Epithelial cell of proximal tubule (primary cell): ENCODE measurements at places on chromosomes 1 and 21. TPM values are rescaled to one million over a fixed set of nuclear protein-coding genes. Genes with fewer than 3 reads are reported as not detected.

The NBPF4 gene
- not detected in 2 replicates for total RNA-seq

The OR2T10 gene
- not detected in 2 replicates for total RNA-seq

The ST6GALNAC3 gene
- total RNA-seq: 0.75 and 1.8 TPM in 2 replicates

The SLAMF7 gene
- total RNA-seq: 0.06 TPM in 1 of 2 replicates, not detected in the other

The NGF gene
- total RNA-seq: 2.0 and 2.7 TPM in 2 replicates

The TRIM67 gene
- total RNA-seq: not detected in 2 replicates

- no peak for DNase-seq
Observed at GRCh38 chr1:100323419-100324106, 28.7 kb upstream of the CDC14A start.

DNA sequence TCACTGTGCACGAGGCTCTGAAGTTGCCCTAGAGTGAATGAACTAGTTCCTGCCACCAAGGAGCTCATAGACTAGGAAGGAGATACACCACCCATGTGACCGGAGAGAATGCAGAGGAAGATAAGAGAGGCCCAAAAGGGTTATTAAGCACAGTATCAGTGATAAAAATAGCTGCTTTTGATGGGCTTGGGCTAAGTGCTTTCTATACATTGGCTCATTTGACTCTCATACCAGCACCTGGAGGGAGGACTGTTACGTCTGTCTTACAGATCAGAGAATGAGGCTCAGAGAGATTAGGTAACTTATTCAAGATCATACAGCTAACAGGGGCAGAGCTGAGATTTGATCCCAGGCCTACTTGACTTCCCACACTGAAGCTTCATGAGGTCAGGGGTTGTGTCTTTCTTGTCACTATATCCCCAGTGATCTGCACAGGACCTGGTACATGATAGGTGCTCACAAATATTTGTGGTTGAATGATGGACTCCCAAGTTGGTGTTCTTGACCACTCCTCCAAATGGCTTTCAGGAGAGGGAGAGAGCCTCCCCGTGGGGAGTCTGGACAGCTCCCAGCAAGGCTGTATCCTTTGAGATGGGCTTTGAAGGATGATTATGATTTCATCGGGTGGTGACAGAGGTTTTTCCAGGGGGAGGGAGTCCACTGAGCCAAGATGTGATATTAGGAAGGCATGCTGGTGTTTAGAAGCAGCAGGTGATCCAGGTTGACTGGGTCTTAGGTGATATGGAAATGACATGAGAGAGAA lies 14.4 kb downstream of the PPFIA4 start:
- no peak for DNase-seq

GRCh38 chr1:150256554-150257341 lies 826 bp upstream of the CA14 start:
- DNase-seq: no peak

DNA sequence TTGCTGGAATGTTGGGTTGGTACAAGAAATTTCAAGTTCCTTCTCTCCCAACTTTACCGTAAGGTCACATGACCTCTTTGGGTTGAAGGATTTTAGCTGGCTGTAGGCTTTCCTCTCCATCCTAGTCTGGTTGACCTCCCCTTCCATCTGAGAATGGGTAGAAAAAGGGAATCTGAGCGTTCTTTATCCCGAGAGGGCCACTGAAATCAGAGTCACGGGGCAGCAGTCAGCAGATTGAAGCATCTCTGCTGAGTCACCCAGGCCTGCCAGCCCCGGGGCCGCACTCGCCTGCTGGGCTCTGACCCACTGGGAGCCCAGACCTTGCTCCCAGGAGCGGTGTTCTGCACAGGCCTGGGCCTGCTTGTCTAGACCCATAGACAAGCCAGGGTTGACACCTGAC lies 31.0 kb downstream of the TMCC2 start:
- DNase-seq: no peak

DNA sequence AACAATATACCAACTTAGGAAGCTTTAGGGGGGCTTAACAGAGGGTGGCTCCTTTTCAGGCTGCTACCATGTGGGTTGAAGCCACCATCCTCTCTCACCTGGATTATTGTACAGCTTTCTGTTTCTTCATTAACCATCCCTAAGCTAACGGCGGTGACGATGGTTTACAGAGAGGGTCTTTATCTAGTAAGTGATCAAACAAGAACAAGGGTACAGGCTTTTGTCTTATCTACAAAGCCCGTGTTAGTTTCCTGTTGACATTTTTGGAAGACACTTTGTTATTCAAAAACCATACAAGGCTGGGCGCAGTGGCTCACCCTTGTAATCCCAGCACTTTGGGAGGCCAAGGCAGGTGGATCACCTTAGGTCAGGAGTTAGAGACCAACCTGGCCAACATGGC lies 20.4 kb downstream of the SLC25A33 start:
- no peak for DNase-seq

DNA sequence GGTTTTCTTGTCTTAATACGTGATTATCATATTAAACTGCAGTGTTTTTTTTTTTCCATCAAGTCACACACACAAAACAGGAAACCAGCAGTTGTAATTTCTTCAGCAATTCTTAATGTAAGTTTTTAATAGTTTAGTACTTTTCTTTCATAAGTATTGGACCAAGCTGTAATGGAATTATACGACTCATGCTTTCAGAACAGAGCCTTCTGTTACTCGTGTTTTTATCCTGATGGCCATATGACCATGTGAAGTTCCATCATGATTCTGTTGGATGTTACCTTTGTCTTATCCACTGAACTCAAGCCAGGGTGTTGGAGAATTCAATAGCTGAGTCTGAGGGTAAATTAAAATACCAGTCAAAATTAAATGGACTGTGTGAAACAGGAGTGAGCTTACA lies 72.0 kb upstream of the S1PR1 start:
- DNase-seq: no peak

GRCh38 chr1:229454056-229454455 lies 20.2 kb upstream of the ACTA1 start:
- no peak for DNase-seq

DNA sequence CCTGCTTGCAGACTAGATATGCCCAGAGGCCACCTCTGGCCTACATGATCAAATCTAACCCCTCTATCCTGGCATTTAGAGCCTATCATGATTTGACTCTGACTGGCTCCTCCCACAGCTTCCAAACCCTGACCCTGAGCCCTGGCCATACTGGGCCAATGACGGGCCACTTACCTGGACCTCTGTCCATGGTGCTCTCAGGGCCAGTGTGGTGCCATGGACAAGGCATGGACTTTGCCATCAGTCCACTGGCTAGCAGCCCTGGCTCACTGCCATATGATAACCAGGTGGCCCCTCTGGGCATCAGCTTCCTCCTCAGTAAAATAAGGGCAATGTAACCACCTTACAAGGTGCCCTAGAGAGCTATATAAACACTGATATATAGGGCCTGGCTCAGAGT lies 713.4 kb downstream of the PTPRU start:
- no peak for DNase-seq

- no peak for DNase-seq
Observed at GRCh38 chr1:2468041-2468472, 8.0 kb upstream of the PLCH2 start.

GRCh38 chr1:203217668-203218067 lies 11.8 kb downstream of the CHIT1 start:
- DNase-seq: no peak

DNA sequence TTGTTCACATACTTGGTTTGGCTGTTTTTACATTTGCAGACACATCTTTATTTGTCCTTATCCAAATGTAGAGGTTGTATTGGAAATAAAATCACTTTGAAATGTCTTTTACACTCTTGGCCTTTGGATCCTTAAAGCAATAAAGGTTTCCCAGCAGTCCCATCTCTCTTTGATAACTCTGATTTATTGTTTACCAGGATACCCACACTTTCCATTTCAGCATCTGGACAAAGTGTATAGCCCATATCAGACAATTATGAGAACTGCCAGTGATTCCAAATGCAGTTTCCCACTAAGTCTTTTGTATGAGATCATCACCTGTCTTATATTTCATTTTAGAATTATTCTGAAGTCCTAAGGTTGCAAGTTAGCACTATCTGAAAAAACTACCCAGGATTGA lies 114.7 kb downstream of the NEK7 start:
- no peak for DNase-seq

- no peak for DNase-seq
Observed at GRCh38 chr21:44949779-44950198, 10.0 kb downstream of the SLX9 start.

DNA sequence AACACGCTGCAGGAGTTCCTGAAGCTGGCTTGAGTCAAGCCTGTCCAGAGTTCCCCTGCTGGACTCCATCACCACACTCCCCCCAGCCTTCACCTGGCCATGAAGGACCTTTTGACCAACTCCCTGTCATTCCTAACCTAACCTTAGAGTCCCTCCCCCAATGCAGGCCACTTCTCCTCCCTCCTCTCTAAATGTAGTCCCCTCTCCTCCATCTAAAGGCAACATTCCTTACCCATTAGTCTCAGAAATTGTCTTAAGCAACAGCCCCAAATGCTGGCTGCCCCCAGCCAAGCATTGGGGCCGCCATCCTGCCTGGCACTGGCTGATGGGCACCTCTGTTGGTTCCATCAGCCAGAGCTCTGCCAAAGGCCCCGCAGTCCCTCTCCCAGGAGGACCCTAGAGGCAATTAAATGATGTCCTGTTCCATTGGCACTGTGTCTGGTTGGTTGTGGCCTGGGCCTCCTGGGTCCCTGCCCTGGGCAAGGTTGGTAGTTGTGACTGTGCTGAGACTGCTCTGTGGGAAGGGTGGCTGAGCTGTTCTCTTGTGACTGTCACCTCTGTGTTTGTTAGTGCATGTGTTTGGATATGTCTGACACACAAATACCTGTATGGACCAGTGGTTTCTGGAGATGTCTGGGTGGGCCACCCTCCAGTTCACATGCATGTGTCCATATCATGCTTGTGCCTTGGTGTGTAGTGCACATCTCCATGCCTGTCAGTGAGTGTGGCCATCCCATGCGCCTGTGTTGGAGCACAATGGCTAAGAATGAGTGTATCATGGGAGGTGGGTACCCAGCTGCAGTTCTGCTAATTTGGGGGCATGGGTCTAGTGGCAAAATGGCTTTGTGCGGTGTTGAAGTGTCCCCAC lies 1.4 kb downstream of the SH3BGRL3 start:
- no peak for DNase-seq

- DNase-seq: no peak
Observed at GRCh38 chr1:26168410-26169197, at the start of gene C1orf232. Gene C1orf232, minus strand, starts transcription at chr1:26168963. Its CDS starts 464 bp downstream, at chr1:26168499.

- DNase-seq: no peak
Observed at GRCh38 chr1:116690849-116691406, 23.4 kb upstream of the IGSF3 start.

DNA sequence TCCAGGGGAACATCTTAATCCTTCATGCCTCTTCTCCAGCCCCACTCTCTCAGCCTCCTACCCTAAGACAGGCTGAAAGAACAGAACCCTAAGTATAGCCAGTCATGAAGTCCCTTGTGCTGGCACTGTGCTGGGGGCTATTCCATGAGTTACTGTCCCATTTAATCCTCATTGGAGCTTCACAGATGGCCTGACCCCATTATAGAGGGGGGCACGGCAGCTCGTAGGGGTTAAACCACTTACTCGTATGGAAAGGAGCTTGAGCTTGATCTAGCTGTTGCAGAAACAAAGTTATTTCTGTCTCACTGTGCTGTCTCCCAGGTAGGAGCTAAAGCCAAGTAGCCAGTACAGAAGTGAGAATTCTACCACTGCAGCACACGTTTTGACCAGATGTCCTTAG lies 203.2 kb upstream of the COA6 start:
- DNase-seq: no peak

DNA sequence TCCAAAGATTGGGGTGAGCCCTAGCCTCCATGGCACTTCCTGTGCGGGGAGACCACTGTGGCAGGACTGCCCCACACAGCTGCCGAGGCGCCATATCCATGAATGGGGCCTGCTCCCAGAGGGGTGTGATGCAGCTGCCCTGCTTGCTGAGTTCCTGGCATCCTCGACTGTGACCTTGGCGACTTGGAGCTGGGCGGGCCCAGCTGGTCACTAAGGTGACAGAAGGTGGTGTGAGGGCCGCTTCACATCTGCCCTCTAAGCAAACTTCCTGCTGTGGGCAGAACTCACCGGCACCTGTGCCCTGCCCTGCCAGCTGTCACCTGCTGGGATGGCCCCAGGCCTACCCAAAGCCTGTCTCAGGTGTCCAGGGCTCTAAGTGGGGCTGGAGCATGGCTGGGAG lies 9.0 kb downstream of the TMEM61 start:
- DNase-seq: no peak

- no peak for DNase-seq
Observed at GRCh38 chr1:33925586-33925985, 61.7 kb downstream of the HMGB4 start.

- no peak for DNase-seq
Observed at GRCh38 chr1:57307392-57308170, 116.3 kb downstream of the DAB1 start.

GRCh38 chr1:97243973-97244560 lies 522.5 kb downstream of the PTBP2 start:
- no peak for DNase-seq

- DNase-seq: no peak
Observed at GRCh38 chr1:9363061-9363471, 70.4 kb downstream of the SPSB1 start.

GRCh38 chr1:18183533-18183932 lies 75.9 kb downstream of the IGSF21 start:
- no peak for DNase-seq
